ENCODE measurements at places on chromosomes 11 and 22.
A peak's percentile ranks its signal among the peaks of the same experiment; 100 is the strongest.

DNA sequence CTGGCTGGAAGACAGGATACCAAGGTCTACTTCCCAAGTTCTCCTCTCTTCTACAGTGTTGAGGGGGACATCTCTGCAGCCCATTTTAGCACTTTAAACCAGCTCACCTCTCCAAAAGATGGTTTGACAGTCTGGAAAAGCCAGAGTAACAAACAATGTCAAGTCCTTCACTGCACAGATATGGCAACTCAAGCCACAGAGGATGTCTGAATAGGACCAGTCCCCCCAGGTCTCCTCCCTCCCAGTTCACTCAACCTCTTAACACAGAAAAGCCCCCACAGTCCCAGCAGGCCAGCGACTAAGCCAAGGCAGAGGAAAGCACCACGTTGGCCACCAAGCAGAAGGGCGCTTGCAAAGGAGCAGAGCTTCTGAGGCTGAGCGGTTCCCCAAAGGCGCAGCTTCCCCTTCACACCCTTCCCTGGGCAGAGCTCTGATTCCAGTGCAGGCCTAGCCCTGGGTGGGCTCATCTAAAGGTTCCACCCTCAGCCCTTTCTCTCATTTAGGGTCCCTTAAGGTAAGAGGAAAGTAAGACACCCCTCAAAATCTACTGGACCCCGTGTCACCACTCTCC is 62.7 kb downstream of the PAK1 start:
- peak; percentile 28 for DNase-seq

DNA sequence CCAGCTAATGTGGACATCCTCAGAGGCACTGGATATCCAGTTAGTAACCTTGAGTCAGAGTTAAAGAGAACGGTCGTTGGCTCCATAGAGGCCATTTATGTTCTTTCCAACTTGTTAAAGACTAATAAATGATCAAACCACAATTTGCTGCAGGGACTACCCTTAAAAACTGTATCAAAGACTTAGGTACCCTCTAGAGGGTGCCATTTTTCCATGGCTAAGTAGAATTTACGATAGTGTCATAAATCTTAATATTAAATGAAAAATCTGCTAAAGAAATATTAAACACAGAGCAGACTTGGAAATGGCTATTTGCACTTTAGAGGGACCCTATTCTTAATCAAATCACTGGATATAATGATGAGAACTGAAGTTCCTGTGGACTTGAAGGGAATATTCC is 685.2 kb upstream of the CHORDC1 start:
- no peak for DNase-seq

- no peak for DNase-seq
These were observed 61.5 kb downstream of the RPUSD4 start for GRCh38 chr11:126149759-126150625.

- DNase-seq, result no peak
These were observed 79.3 kb upstream of the SORL1 start for GRCh38 chr11:121372671-121373429.

DNA sequence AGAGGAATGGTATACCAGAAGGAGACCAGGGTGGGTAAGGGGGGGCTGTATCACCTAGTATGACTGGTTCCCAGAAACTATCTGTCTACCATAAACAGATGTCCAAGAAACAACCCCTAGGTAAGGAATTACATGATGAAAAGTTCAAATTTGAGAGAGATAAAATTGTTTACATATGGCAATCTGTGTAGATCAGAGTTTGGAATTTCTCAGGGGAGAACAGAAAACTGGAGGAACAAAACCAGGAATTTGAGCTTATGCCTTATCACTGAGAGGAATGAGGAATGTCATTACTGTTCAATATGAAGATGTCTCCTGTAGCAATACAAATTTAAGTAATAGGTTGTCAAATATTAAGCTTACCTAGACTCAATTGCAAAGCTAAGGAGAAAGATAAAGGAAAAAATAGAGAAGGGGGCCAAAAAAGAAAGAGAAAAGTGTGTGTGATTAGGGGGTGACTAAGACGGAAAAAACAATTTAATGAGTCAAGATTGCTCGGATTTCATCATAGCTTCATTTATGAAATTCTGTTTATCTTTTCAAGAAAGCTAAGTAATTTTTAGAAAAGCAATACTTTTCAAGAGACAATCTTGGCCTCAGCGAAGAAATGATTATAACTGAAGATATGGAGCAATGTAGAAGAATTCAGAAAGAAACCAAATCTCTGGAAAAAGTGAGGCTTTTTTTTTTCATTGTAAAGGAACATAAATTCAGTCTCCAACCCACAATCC is 117.8 kb downstream of the APOL5 start:
- no peak for DNase-seq

- no peak for DNase-seq
These were observed 4.8 kb upstream of the ELFN2 start for GRCh38 chr22:37431801-37432707.

GRCh38 chr11:61522881-61523280 is 14.3 kb downstream of the LRRC10B start:
- DNase-seq, result no peak

DNA sequence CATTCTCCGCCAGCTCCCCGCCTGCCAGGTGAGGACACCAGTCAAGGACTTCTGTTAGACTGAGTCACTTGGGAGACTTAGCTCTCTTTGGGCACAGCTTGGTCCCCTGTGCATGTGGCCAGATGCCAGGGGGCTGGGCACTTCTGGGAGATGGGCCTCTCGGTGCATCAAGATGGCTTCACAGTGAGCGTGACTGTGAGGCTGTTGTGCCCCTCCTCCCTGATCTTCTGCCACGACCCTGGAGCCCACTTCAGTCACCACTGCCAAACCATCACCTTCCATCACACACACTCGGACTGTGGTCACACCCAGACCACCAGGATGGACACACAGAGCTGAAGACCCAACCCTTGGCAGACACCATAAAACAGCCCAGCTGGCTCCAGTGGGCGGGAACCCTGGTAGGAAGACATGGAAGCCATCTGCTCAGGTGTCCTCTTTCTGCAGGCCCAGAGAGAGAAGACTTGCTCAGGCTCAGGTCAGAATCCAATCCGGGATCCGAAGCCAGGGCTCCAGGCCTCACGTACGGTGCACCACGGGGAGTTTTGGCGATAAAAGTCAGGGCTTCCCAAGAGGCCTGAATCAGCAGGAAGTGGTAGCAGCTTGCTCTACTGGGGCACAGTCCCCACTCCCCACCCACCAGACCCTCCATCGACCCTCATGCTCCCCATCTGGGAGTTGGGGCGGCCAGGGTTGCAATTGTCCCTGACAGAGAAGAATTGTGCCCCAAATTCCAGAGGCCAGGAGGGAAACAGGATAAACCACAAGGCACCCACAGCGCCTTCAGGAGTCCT is 29.8 kb upstream of the CD5 start:
- DNase-seq, result no peak

DNA sequence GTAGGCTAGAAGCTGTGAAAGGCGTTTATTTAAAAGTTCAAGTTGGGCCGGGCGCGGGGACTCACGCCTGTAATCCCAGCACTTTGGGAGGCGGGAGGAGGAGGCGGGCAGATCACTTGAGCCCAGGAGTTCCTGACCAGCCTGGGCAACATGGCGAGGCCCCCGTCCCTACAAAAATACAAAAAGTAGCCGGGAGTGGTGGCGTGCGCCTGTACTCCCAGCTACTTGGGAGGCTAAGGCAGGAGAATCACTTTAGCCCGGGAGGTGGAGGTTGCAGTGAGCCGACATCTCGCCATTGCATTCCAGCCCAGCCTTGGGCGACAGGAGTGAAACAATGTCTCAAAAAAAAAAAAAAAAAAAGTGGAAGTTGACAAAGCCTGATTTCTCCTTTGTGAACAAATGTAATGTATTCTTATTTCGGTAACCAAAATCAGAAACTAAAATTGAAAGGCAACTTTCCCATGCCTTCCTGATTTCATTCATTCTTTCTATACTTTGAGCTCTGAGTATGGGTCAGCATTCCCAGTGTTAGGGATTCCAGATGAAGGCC is 825 bp downstream of the PTPMT1 start:
- DNase-seq, result peak; percentile 56

GRCh38 chr22:45865561-45866125 is 111.3 kb downstream of the WNT7B start:
- DNase-seq, result no peak

DNA sequence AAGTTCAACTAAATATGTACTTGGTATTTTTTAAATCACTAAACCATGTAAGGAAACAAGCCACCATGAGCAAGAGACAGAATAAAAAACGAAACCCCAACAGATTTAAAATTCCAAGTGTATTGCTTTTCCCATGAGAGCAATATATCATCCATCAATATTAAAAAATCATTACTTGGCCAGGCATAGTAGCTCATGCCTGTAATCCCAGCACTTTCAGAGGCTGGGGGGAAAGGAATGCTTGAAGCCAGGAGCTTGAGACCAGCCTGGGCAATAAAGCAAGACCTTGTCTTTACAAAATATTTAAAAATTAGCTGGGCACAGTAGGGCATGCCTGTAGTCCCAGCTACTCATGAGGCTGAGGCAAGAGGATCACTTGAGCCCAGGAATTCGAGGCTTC is 190.8 kb downstream of the TTC28 start:
- no peak for DNase-seq

DNA sequence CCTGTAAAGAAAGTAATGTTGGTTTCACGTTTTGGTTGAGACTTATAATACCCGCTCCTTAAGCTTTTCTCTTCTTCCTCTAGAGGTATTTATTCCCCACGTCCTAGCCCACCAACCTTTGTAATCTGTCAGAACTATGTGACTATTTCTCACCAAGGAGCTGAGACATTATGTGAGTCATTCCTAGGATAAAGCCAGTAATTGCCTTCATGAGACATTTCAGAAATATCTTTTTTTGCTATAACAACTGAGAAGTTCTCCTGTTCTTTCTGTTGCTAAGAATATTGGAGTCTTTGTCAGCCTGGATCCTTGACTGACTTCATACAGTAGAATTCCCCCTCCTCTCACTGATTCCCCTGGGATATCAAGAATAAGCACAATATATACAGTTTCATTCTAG is 1497.0 kb upstream of the TENM4 start:
- DNase-seq, result no peak

- DNase-seq, result peak; percentile 79
These were observed 8.7 kb upstream of the MS4A4E start for GRCh38 chr11:60251485-60252212.

DNA sequence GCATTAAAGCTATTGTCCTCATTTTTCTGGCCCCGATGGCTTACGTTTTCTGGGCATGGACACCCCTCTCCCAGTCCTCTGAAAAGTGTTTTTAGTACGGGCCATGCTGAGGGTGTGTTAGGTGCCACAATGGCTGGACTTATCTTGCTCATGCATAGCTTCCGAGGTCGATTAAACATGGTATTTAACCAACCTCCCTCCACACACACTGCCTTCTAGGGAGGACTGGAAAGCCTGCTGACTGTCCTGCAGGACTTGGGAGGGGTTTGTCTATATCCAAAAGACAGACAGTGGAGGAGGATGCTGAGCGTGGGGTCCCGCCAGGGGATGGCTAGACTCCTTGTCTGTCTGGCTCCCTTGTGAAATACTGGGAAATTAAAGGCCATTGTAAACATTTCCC is 95.3 kb downstream of the FBXO7 start:
- DNase-seq, result no peak

DNA sequence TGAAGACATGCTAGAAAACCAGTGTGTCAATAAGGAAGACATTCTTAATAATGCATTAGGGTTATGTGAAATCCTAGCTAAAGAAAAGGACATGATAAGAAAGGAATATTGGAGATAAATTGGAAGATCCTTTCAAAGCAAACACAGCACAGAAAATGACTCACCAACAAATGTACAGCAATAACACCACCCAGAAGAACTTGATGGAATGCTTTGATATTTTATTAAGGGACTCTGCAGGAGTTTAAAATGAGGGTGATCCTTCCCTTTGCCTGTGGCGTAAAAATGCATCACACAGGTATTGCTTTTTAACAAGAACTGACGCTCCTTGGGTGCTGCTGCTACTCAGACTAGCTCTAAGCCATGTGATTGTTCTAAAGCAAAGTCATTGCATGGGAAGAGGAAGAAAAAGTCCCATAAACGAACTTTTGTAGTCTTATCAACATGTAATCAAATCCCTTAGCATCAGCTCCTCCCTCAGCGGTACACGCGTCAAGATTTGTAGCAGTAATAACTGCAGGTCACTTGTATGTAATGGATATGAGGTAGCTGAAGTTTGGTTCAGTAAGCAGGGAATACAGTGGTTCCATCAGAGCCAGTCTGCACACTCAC is 48.4 kb upstream of the EED start:
- DNase-seq, result no peak

- no peak for DNase-seq
These were observed 438 bp downstream of the ZW10 start for GRCh38 chr11:113773092-113773415.

DNA sequence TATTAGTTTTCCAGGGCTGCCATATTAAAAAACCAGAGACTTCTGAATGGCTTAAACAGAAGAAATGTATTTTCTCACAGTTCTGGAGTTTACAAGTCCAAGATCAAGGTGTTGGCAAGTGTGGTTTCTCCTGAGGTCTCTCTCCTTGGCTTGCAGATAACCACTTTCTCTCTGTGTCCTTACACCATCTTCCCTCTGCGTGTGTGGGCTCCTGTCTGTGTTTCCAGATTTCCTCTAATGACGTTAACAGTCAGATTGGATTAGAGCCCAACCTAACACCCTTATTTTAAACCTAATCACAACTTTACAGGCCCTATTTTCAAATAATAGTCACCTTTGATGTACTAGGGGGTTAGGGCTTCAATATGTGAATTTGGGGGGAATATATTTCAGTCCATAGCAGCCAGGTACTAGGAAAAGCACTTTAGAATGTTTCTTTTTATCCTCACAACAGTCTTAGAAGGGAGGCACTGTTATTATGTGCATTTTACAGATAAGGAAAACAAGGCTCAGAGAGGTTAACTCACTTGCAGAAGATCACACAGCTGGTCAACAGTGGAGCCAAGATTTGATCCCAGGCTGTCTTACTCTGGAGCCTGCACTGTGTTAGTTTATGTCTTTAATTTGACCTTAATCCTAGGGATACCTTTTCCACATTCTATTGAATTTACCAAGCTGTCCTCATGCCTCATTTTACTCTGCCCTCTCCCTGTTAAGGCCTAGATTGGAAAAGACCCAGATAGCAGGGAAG is 116.4 kb upstream of the CRYBB3 start:
- DNase-seq, result no peak

DNA sequence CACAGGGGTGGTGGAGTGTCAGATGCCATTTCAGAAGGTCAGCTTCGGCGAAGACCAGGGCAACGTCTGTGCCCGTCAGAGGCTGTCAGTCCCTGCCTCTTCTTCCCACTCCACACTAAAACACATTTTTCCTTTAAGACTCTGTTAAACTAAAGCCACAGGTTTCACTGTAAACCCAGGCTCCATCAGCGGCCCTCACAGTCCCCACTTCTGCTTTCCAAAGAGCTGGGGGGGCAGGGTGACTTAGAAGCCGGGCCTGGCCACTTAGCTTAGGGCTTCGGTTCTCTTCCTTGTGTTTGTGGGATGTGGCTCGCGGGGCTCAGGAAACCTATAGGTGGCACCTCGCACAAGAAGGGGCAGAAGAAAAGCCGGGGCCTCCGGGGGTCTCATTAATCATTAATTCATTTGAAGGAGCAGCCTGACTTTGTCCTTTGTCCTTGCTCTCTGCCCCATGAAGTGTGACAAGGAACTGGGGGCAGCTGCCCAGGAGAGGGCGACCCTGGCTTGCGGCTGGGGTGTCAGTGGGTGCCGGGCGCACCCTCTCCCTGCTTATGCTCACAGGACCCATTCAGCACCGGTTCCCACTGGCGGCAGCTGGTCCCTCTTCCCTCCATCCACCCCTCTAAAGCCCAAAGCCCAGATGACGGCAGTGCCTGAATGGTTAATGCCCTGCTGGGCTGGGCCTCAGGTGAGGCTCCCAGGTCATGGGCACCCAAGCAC is 4.1 kb downstream of the SLC25A45 start:
- DNase-seq, result no peak
